Testis (tissue), 5 donors: ENCODE measurements at places on chromosomes 4 and X. TPM values are rescaled to one million over a fixed set of nuclear protein-coding genes. Genes with fewer than 3 reads are reported as not detected.
A peak's percentile ranks its signal among the peaks of the same experiment; 100 is the strongest.

NOX1 gene
- total RNA-seq = not detected

CLDN22 gene
- not detected for total RNA-seq

HSFX3 gene
- 8.7 TPM for total RNA-seq

PABPC1L2A gene
- total RNA-seq = 0.99 TPM

CRLF2 gene
- 0.47 TPM for total RNA-seq

GRCh38 chrX:44224760-44225159 is 118.7 kb downstream of the EFHC2 start:
- no peak overlapping the region for H3K4me3 ChIP-seq
- no peak overlapping the region for H3K27ac ChIP-seq
- no peak for DNase-seq
- no peaks in the 10 kb centered on the region for H3K27me3 ChIP-seq
- H3K36me3 ChIP-seq = no peaks in the 10 kb centered on the region

- no peaks in the 10 kb centered on the region for H3K36me3 ChIP-seq
- no peak for DNase-seq
- peaks cover 15% of the 10 kb centered on the region for H3K4me1 ChIP-seq
- no peak overlapping the region for H3K4me3 ChIP-seq
- peak overlapping the region; percentile 86 for H3K27ac ChIP-seq
These were observed 61.9 kb downstream of the TSC22D3 start for GRCh38 chrX:107713543-107714205.

DNA sequence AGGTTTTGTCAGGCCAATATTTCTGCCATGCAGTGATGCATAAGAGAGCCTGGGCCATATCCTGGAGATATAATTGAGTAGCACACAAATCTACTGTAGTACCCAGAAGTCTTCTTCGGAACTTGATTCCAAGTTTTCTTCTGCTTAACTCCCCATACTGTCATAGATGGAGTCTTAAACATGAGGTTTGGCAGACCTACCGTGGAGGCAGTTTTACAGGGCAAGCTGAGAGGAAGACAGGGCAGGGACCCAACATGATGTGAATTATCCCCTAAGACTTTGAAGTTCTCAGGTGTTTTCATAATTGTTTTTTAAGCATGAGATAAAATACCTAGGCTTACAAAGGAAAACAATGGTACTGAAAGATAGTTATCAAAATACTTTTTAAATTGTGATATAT is 18.2 kb downstream of the NHSL2 start:
- H3K27me3 ChIP-seq = no peaks in the 10 kb centered on the region
- H3K27ac ChIP-seq = no peak overlapping the region
- H3K4me1 ChIP-seq = no peaks in the 10 kb centered on the region
- no peak for DNase-seq

DNA sequence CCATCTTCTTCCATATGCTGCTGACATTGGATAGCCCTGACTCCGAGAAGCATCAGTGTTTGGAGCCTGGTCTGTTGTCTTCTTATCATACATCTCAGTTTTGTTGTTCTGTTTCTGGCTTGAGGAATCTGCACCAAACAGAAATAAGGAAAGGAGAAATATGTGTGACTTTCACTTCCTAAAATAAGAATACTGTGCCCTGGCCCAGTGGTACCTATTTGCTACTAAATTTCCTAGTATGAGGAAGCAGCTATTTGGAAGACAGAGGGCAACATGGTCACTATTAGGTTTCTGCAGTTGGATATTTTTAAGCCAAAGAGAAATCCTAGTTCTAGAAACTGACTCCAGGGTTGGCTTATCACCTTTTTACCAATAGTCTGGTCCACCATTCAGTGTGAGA is 16.8 kb downstream of the CT47C1 start:
- H3K27me3 ChIP-seq = no peaks in the 10 kb centered on the region
- no peak for DNase-seq
- no peak overlapping the region for H3K27ac ChIP-seq
- H3K36me3 ChIP-seq = no peaks in the 10 kb centered on the region

DNA sequence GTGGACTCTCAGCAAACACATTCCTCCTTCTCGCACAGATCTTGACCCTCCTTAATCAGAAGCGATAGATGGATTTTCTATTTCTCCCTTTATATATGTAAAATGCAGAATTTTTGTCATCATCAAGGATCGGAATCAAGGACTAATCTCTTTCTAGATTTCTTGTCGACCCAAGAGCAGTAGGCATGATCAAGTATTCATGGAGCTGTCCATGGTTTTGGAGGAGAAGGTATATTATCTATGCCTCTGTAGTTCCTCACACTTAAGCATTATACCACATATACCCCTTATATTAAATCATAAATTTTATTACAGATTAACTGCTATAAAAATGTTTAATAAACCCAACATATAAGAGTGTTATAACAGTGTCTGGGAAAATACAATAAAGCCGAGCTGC is 886.8 kb downstream of the NLGN4X start:
- no peak overlapping the region for H3K4me3 ChIP-seq
- H3K4me1 ChIP-seq = no peaks in the 10 kb centered on the region
- H3K36me3 ChIP-seq = no peaks in the 10 kb centered on the region
- no peak for DNase-seq
- no peak overlapping the region for H3K27ac ChIP-seq
- H3K27me3 ChIP-seq = no peaks in the 10 kb centered on the region

DNA sequence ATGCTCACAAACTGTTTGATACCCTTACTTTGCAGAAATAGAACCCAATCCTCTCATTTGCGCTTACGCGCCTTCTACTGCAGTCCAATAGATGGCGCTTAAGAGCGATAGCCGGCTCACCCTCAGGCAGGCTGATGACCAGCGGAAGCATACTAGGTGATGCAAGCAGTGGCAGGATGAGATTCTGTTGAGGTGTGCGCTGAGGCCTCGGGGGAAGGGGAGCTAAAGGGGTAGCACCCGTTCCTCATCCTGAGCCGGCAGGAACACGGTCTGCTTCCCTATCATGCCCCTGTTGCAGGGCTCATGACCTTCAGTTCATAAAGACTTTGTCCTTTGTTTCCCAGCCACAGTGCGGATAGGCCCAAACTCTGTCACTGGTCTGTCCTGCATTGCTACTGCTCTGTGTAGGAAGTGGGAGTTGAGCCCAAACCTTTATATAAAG is 628.9 kb downstream of the TLL1 start:
- H3K4me1 ChIP-seq = no peaks in the 10 kb centered on the region
- DNase-seq = peak; percentile 75
- no peaks in the 10 kb centered on the region for H3K36me3 ChIP-seq
- peak overlapping the region; percentile 24 for H3K4me3 ChIP-seq
- no peak overlapping the region for H3K27ac ChIP-seq
- H3K27me3 ChIP-seq = no peaks in the 10 kb centered on the region
